Daoy (cell line): ENCODE measurements at places on chromosomes 7 and 10. TPM values are rescaled to one million over a fixed set of nuclear protein-coding genes. Genes with fewer than 3 reads are reported as not detected.

GRCh38 chr10:6716516-6716915 is 136.4 kb upstream of the PRKCQ start:
- no peak for DNase-seq

DNA sequence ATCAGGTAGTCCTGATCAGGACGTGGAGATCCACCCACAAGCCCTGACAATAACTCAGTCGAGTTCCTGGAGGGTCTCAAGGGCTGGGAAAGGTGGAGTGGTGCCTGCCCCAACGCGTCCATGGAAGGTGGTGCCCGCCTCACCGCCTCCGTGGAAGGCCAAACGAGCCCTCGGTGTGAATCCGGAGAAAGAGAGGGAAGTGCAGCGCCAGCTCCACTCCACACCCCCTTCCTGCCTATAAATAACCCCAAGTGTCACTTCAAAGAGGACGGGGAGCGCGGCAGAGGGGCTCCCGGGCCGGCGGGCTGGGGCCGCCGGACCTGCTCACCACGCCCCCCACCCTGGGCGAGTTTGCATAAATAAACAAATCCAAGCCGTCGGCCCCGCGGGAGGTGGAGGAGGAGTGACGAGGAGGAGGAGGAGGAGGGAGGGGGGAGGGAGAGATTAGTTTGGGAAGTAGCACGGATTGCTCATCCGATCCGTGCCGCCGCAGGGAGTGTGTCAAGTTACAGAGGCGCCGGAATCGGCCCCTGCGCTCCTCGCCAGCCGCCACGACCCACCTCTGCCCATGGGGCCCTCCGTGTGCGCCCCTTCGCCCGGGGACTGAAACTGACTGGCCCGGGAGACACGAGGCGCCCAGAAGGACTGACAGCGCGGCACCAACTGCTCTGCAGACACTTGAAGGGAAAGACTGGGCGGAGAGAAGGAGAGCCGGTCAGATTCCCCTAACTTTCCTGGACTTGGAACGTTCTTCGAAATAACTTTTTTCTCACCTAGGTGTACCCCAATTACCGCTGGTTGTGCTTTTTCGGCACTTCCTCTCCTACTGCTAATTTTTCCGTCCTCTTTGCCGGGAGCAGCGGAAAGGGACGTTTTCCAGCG is at the start of gene COL13A1:
Gene COL13A1, plus strand, starts transcription at position 473 of the 882 bp plus-strand sequence. CDS start 518 bp downstream, outside the sequence.
- DNase-seq, result peak; percentile 86

GRCh38 chr7:17466216-17466615 is 167.8 kb downstream of the AHR start:
- no peak for DNase-seq

IKZF5 gene
- total RNA-seq, result 1.4 and 1.7 TPM in 2 replicates
